ENCODE measurements at places on chromosomes 12 and 14.

DNA sequence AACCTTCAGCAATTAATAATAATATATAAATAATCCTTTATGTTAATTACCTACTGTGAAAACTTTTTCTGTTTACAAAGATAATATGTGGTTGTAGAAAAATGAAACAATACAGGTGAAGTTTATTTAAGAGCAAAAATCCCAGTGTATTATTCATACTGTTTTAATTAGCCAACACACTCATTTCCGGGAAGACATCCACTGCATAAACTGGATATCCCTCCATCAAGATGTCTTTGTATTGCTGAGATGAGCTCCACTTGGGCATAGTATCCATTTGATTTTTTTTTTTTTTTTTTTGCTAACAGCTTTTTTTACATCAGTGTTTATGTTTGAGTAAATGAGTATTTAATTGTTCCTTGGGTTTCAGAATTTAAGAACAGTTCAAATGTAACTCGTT is 13.7 kb upstream of the DERA start:
- no peak for DNase-seq

DNA sequence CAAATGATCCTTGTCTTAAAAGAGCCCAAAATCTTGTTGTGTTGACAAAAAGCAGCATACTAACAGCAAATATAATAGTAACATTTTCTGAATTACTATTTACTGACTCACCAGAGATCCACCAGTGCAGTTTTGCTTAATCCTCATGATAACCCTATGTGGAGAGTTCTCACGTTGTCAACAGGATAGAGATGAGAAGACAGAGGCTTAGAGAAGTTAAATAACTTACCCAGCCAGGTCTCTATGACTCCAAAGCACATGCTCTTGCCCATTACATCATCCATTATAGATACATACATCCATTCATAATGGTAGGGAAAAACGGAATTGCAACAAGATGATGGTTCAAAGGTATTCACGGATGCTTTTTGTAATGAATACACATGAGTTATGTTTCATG is 111.9 kb downstream of the PAX9 start:
- DNase-seq = no peak

- no peak for DNase-seq
Measured at GRCh38 chr14:65339866-65340265, 72.7 kb upstream of the FUT8 start.

DNA sequence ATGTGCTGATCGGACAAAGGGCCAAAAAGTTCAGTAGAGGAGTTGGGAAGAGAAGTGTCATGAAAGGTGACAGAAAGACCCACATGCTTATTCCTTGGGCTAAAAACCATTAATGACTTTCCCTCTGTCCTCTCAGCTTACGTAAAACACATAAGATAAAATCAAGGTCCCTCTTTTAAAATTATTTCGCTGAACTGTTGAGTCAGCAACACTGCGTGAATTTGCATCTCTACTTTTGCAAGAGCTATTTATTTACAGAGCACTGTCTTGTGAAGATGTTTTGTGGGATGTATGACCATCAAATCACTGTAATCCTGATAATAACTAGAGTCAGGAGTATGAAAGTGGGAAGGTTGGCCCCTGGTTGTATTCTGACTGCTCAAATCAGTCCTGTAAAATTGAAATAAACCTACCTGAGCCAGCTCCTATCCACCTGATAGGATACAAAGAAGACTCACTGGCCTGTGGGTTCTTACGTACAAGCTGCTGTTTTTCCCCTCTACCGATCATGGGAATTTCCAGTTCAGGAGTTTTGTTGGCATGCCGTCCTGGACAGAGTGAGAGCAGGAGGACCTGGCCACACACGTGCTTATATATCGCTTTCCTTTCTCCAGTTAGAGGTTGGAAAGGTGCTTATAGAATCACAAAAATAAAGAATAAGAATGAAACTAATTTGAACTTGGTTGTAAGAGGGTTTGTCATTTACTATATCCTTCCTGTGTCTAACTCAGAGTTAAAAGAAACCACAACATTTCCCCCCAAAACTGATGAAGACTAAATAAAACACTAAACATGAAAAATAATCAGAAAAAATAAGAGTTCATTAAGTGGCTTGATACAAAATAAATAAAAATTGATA is 42.9 kb downstream of the IFNG-AS1 start:
- no peak for DNase-seq

- DNase-seq = no peak
Measured at GRCh38 chr12:106080041-106080790, 58.5 kb downstream of the NUAK1 start.

- no peak for DNase-seq
Measured at GRCh38 chr14:61330511-61330910, 9.1 kb downstream of the PRKCH start.

All from stimulated activated CD4-positive, alpha-beta T cell treated with anti-CD3 and anti-CD28 coated beads, Interleukin-12 subunit alpha, Interleukin-12 subunit beta, amount 100 ng/mL, for 4 hours (primary cell).